ENCODE measurements at places on chromosomes 16 and 17.

- no peak for DNase-seq
Observed at GRCh38 chr17:76253841-76254240, 11.3 kb upstream of the UBALD2 start.

DNA sequence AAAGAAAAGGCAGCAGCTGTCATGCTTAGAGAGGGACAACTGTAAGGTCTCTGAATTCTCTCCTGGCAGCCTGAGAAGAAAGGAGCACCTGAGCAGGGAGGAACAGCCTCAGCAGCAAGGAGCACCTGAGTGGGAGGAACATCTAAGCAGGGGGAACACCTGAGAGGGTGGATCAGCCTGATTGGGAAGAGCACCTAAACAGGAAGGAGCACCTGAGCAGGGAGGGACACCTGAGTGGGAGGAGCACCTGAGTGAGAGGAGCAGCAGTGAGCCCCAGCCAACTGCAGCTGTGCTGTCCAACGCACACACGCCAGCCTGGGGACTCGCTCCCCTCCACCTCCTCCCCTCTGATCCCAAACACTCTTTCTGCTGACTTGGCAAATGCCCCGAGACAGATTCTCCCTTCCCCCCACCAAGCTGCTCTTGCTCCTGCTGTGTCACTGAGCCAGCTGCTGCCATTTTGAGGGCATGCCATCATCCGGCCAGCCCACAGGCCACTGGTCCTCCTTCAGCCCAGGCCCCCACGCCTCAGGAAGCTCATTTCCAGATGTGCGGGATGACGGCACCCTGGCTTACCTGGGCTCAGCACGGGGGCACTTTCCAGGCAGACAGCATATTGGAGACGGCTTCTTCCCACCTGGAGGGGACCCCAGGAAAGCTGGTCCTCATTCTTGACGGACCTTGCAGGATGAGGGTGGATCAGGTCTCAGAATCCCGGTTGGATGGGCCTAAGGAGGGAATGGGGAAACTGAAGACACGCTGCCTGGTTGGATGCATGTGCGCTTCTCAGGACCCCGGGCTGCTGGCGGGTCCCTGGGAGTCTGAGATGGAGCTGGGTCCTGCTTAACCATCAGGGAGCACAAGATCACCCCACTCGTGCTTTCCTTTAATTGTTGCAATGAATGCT is 57.7 kb upstream of the RBFOX3 start:
- peak; percentile 37 for DNase-seq

DNA sequence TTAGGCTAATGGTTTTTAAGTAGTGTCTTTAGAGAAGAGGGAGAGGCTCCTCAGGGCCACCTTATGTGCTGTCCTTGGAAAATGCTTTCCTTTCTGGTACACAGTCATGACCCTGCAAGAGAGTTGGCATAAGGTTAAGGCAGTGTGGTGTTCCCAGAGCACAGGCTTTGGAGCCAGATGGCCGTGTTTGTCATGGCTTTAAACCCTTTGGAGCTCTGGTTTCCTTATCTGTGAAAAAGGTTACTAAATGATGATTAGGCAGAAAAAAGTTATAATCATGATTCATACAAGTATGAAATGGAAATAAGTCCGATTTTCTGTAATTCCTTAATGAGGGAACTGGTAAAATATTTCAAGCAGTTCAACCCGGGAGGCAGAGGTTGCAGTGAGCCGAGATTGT is 13.2 kb downstream of the UTP4 start:
- DNase-seq = no peak

- DNase-seq = no peak
Observed at GRCh38 chr17:1565877-1566276, 3.3 kb upstream of the PITPNA start.

DNA sequence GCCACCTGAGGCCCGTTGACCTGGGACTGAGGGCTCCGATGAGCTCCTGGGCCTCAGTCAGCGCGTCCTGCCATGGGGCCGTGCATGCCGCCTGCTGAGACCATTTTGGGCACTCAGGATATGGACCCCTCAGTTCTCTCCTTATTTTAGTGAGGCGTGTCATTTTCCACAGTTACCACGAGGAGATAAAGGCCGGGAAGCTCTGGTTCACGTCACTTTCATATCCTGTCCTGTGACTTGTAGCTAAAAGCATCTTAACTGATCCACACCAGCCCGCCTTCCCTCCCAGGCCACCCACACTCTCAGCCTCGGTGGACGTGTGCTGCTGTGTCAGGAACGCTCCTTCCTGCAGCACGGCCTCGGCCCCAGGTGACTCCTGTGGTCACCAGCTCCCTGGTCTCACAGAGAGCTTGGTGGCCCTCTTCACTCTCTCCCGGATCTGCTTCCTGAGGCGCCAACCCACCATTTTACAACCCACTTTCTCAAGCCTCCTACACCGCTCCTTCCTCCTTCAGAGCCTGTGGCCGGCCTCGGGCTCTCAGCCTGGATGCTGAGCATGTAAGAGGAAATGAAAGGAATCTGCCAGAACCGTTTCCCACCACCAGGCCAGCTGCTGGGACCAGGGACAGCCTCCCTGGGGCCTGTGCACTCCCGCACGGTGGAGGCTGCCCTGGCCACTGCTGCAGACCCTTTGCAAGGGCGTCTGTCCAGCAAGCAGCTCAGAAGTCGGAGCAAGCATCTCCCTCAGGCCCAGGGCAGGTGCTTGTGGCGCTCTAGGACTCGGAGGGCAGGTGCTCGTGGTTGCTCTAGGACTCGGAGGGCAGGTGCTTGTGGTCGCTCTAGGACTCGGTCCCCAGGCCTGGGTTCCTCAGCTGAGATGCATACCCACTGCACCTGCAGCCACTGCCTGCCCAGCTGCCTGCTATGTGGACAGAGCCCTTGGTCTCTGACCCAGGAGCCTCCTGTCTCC is 23.9 kb upstream of the FASN start:
- DNase-seq = peak; percentile 63

GRCh38 chr17:82836823-82837357 is 2.9 kb downstream of the ZNF750 start:
- DNase-seq = peak; percentile 45

GRCh38 chr17:22435231-22435974 is 743.1 kb downstream of the KCNJ18 start:
- DNase-seq = no peak

- no peak for DNase-seq
Observed at GRCh38 chr16:86353948-86354347, 156.4 kb upstream of the FOXF1 start.

GRCh38 chr16:84278968-84279367 is 15.7 kb upstream of the WFDC1 start:
- DNase-seq = peak; percentile 39

- DNase-seq = no peak
Observed at GRCh38 chr16:9152649-9153501, 61.4 kb downstream of the HAPSTR1 start.

GRCh38 chr17:46122486-46122871 is 70.8 kb downstream of the KANSL1 start:
- DNase-seq = no peak

GRCh38 chr17:57523926-57524632 is 221.0 kb downstream of the CCDC182 start:
- no peak for DNase-seq

GRCh38 chr17:4234401-4234800 is 29.4 kb downstream of the ANKFY1 start:
- no peak for DNase-seq

GRCh38 chr17:67548693-67549092 is 169.0 kb upstream of the NOL11 start:
- no peak for DNase-seq

DNA sequence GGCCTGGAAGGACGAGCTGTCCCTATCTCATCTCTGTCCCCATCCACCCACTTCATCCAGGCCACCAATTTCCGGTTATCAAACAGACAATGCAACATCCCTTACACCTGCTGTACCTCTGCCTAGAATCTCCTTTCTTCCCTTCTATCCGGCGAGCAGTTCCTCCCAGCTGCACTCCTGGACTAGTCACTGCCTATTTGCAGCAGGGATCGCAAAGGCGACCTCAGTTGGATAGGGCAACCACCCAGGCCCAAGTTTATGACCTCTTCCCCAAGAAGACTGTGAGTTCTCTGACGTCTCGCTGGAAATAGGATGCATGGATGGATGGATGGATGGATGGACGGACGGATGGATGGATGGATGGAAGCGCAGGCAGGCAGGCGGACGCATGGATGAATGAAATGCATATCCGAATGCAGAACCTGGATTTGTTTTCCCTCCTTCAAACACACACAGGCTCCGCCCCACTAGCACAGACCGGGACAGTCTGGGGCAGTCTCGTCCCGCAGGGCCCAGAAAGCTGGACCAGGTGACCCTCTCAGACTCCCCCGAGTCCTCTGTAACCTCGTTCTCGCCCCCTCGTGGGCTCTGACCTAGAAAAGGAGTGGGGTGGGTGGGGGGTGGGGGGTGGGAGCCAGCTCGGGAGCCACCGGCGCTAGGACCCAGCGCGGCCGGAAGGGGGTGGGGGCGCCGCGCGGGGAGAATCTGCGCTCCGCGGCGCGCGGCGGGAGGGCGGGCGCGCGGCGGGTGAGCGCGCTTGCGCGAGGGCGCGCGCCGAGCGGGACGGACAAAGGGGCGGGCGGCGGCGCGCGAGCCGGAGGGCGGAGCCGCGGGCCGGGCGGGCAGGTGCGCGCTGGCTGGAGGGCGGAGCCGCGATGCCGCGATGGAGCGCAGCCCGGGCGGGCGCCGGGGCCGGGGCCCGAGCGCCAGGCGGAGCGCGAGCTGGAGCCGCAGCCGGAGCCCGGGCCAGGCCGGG is at the start of gene SBK1:
Gene SBK1 (plus strand): TSS at position 875 of the 976 bp plus-strand sequence. CDS start 24,867 bp downstream, outside the sequence.
- DNase-seq = peak; percentile 69

GRCh38 chr16:4616047-4616811 is 1.5 kb upstream of the UBALD1 start:
- DNase-seq = peak; percentile 99
